ENCODE measurements at places on chromosomes 11 and 22. TPM values are rescaled to one million over a fixed set of nuclear protein-coding genes. Genes with fewer than 3 reads are reported as not detected.

P2RX6 gene
- not detected for total RNA-seq

PNPLA5 gene
- total RNA-seq: not detected

GSTT2B gene
- not detected for total RNA-seq

ST14 gene
- not detected for total RNA-seq

RAB39A gene
- total RNA-seq: not detected

APOBEC3G gene
- total RNA-seq: 23.1 TPM

OMP gene
- not detected for total RNA-seq

C11orf86 gene
- not detected for total RNA-seq

KCNK4 gene
- total RNA-seq: not detected

IL17REL gene
- 0.15 TPM for total RNA-seq
